ENCODE measurements at places on chromosomes 5 and 9.

- no peak for DNase-seq
Measured at GRCh38 chr9:136409557-136410455, 608 bp downstream of the ENTR1 start.

- DNase-seq = no peak
Measured at GRCh38 chr9:74066605-74067004, 430.5 kb upstream of the RORB start.

DNA sequence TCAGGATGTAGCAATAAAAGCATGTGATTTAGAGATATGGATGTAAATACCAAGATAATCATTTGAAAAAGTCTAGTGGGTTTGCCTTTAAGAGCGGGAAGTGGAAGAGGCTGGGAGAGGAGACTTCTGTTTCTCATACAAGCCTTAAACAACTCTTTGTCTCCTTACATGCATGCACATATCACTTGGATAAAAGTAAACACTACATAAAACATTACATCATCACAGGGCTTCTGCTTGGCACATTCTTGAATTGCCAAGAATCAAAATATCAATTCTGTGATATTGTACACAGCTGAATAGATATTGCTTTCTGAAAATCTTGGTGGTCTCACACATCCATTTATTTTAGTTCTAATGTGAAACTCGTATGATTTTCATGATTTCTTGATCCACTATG, 57.6 kb downstream of the FOXD1 start:
- no peak for DNase-seq

GRCh38 chr5:110333384-110333783, 393.1 kb downstream of the TMEM232 start:
- no peak for DNase-seq

GRCh38 chr9:121261107-121261460, 6.9 kb upstream of the GSN start:
- peak; percentile 56 for DNase-seq

- no peak for DNase-seq
Measured at GRCh38 chr5:122559676-122560075, 215.2 kb upstream of the SNX2 start.

DNA sequence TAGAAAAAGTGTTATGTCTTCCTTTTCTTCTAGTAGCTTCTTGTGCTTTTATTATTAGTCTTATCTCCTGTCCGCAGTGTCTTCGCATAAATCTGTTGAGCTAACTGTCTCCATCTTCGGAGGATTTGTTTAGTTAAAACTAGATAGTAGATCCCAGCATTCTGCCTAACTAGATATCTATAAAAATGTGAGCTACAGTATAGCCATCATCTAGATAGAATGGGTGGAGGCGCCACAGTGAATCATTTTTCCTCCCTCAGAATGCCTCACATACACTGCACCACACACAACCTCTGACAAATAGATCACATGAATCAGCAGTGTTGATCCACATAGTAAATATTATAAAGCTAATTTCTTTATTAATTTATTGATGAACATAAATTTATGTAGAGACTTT, 220.3 kb upstream of the GAS1 start:
- no peak for DNase-seq

DNA sequence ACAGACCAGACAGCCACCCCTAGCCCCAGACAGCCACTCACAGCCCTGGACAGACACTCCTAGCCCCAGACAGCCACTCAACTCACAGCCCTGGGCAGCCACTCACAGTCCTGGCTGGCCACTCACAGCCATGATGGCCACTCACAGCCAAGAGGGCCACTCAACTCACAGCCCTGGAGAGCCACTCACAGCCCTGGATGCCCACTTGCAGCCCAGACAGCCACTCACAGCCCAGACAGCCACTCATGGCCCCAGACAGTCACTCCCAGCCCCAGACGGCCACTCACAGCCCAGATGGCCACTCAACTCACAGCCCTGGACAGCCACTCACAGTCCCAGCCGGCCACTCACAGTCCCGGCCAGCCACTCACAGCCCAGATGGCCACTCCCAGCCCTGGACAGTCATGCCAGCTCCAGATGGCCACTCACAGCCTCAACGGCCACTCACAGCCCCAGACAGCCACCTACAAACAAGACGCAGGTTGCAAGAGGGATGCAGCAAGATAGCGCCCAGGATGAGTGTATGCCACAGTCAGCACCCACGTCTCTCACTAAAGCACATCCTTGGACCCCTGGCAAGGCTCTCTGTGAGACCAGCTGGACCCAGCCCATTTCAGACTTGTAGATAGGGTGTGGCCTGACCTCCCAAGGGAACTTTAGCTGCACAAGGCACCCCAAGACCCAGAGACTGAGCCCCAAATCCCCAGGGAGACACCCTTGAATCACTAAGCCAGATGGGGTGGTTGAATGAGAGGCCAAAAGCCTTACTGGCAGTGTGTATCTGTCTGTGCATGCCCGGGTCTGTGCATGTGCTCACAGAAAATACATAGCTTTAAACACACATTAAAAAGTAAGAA, 22.4 kb downstream of the ZDHHC11B start:
- peak; percentile 57 for DNase-seq

- DNase-seq = no peak
Measured at GRCh38 chr5:159218595-159219023, 9.3 kb upstream of the RNF145 start.

- DNase-seq = no peak
Measured at GRCh38 chr9:117485176-117485575, 70.3 kb upstream of the ASTN2 start.

DNA sequence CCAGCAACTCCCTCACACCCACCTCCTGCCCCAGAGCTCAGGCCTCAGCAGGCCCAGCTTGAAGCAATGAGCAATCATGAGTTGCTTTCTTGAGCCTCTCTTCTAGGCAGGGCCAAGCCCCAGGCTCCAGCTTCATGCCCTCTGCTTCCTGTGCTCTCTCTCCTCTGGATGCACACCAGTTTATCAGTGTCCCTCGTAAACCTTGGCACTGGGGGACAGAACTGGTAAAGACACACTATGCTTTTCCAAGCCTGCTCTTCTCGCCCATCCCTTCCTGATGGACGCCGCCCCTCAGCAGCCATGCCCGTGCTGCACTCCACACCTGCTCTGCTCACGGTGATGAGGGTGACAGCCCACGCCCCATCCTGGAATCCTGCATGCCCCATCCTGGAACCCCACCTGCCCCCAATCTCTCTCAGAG, 49.4 kb upstream of the ORM1 start:
- DNase-seq = no peak

GRCh38 chr5:73822278-73822988, 196.4 kb downstream of the ARHGEF28 start:
- no peak for DNase-seq

DNA sequence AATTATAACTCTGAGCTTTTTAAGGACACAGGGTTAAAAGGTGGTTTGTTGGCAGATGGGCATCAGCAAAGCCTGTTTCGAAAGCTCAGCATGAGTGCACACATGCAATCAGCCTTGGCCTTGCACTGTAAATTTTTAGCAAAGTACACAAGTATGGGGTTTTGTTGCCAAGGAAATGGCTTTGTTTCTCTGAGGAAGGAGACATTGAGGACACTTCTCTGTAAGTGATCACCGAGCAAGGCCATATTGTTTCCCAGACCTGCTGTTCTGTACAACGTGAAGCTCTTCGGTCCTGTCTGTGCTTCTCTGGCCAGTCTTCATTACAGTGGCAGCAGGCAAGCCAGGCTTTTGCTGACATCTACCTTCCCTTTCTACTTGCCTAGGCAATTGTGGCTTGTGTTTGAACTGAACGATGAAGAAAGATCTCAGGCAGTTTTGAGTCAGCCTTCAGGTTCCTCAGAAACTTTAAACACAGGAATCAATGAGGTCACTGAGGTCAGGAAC, 27.9 kb upstream of the GLRX start:
- DNase-seq = no peak

GRCh38 chr9:11915699-11916098, 777.5 kb upstream of the TYRP1 start:
- no peak for DNase-seq

DNA sequence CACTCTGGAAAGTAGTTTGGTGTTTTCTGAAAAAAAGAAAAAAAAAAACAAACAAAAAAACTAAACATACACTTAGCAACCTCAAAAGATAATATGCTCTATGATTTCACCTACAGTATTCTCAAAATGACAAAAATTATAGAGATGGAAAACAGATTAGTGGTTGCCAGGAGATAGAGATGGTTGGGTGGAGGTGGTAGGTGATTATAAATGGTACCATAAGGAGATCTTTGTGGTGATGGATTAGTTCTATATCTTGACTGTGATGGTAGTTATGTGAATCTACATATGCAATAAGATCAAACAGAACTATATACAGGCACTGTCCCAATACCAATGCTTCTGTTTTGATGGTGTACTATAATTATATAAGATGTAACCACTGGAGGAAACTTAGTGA, 32.0 kb downstream of the PTBP3 start:
- no peak for DNase-seq

DNA sequence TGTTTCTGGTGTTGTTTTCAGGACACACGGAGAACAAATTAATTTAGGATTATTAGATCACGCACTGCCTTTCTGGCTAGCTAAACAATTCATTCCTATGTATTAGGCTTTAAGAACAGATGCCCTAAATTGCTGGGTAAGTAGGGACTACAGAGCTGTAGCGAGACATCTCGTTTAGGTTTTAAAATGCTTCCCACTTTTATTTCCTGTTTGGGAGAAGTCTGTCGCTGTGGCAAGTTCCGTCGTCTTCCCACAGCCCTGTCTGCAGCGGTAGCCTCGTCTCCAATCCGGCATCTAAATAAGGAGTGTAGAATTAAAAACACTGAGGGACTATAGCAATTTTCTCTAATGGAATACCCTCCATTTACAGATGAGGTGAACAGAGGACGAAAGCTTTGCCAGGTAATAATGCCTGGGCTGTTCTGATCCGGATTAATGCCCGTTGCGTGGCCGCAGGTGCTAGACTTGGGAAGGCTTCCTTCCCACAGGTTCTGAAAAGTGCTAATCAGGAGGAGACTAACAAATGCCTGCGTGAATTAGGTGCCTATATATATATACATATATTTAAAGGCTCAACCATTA, 1.3 kb upstream of the TRIM36 start:
- DNase-seq = no peak

GRCh38 chr5:33692980-33693379, 198.8 kb downstream of the ADAMTS12 start:
- DNase-seq = no peak

- DNase-seq = no peak
Measured at GRCh38 chr9:136433043-136433715, 6.5 kb downstream of the INPP5E start.

DNA sequence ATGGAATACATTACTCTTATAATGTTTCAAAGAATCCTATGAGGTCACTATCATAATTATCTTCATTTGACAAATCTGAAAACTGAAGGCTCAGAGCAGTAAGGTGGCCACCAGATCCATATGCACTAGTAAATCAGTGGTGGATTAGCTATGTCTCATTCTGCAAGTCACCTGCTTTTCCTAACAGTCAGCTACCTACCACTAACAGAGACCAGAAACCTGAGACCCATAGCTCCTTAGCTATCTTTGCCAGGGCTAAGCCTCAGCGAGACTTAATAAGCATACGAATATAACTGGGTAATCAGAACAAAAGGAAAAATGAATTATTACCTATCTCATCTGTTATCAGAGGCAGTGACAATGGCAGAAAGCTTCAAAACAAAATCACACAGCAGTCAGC, 118.7 kb downstream of the AUH start:
- no peak for DNase-seq

- DNase-seq = no peak
Measured at GRCh38 chr5:36558641-36559040, 47.8 kb upstream of the SLC1A3 start.

DNA sequence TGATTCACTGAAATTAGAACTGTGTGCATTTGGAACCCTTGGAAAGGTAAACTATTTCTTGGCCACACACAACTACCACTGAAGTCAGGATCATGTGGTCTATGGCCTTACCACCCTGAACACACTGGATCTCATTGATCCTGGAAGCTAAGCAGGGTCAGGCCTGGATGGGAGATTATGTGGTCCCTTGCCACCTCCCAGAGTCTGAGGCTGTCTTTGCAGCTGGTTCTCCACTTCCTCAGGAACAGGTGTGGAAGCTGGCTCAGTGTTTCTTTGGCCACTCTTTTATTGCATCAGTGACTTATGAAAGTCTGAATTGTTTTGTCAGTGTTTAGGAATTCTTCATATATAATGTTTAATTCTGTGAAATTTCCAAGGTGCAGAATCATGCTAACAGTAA, 89.2 kb downstream of the TEK start:
- no peak for DNase-seq

DNA sequence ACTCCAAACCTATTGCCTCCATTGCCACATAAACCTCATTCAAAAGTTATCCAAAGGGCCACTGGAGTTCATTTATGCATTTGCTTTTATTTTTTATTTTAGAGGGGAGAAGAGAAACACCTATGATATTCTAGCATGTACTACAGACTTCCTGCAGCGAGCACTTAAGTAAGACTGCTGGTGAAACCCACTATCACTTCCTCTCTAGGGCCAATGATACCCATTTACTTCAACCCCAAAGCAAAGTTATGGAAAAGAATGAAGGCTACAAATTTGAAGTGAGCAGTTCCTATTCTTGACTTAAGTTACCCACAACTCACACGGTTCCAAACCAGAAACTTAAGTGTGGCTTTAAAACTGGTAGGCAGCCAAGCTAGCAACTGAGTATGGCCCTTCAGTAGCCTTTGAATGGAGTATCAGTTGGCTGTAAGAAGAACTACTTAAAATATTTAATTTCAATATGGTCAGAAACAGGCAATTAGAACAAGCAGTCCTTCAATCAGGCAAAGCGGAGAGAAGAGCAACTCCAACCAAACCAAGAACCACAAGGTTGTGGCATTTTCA, 94.1 kb downstream of the GPR21 start:
- DNase-seq = no peak

- no peak for DNase-seq
Measured at GRCh38 chr5:165135565-165135964, 1630.1 kb downstream of the MAT2B start.

DNA sequence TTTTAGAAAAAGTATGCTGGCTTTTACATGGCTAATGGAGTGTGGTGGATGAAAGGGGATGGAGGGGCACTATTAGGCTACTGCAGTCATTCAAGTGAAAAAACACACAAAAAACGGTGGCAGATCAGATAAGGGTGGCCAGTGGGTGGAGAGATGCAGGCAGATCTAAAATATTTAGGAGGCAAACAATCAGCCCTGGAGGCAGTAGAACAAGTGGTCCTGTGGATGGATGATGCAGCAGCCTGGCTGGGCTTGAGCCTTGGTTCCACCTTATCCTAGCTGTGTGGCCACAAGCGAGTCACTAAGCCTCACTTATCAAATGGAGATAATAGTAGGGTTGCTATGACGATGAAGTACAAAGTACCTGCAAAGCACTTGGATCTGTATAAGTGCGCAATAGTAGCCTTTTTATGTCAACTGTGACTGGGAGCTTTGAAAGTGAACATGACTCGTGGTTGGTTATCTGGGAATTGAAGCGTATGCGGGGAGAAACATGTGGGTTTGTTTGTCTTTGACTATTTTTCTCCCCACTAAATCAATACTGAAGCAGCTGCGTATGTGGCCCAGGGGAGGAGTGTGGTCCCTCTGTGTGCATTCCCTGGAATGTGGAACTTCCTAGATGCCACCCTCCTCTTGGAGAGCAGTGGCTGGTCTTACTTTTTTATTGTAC, 20.2 kb downstream of the NSG2 start:
- no peak for DNase-seq

Data from frontal cortex (tissue), 4 donors.